Activated CD8-positive, alpha-beta memory T cell treated with anti-CD3 and anti-CD28 coated beads for 48 hours (primary cell): ENCODE measurements at places on chromosomes 1 and 21.
A peak's percentile ranks its signal among the peaks of the same experiment; 100 is the strongest.

DNA sequence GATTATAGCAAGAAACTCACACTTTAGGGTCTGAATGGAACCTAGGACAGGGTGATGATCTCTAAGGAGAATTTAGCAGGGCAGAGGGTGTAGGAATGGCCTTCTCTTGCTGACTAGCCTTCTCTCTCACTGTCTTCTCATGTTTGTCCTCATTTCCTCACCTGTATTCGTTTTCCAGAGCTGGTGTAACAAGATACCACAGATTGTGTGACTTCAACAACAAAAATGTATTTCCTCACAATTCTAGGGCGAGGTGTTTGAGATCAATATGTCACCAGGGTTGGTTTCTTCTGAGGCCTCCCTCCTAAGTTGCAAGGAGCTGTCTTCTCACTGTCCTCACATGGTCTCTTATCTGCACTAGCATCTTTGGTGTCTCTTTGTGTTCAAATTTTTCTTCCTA is 177.9 kb upstream of the C1orf87 start:
- no peak for DNase-seq

DNA sequence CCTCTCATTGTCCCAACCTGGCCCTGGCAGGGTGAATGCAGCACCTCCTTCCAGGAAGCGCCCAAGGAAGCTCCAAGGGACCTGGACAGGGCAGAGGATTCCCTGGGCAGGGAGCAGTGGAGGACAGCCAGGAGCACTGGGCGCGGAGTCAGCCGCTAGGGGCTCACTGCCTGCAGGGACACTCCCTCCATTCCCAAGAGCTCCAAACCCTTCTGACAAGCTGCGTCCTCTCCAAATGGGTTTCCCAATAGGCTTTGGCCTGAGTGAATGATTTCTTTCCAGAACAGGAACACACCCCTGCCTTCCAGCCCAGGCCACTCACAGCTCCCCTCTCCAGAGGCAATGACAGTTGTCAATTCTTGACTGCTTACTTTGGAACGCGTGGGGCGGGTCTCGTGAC is 128.5 kb upstream of the EDN2 start:
- DNase-seq, result no peak

GRCh38 chr1:206952171-206952570 is 5.9 kb upstream of the PIGR start:
- no peak for DNase-seq

GRCh38 chr1:29583727-29584126 is 347.4 kb downstream of the PTPRU start:
- no peak for DNase-seq

- DNase-seq, result no peak
Observed at GRCh38 chr1:162373541-162374260, 3.0 kb downstream of the SPATA46 start.

GRCh38 chr1:197424380-197424779 is 156.3 kb downstream of the CRB1 start:
- DNase-seq, result no peak

- DNase-seq, result no peak
Observed at GRCh38 chr1:47942240-47942629, 55.0 kb downstream of the TRABD2B start.

GRCh38 chr1:90384193-90384592 is 332.9 kb downstream of the BARHL2 start:
- no peak for DNase-seq

GRCh38 chr1:79252598-79252997 is 246.1 kb upstream of the ADGRL4 start:
- DNase-seq, result no peak

- no peak for DNase-seq
Observed at GRCh38 chr1:72284084-72284347, 1.7 kb upstream of the NEGR1 start.

GRCh38 chr1:225430301-225430700 is 2.5 kb upstream of the LBR start:
- DNase-seq, result no peak

DNA sequence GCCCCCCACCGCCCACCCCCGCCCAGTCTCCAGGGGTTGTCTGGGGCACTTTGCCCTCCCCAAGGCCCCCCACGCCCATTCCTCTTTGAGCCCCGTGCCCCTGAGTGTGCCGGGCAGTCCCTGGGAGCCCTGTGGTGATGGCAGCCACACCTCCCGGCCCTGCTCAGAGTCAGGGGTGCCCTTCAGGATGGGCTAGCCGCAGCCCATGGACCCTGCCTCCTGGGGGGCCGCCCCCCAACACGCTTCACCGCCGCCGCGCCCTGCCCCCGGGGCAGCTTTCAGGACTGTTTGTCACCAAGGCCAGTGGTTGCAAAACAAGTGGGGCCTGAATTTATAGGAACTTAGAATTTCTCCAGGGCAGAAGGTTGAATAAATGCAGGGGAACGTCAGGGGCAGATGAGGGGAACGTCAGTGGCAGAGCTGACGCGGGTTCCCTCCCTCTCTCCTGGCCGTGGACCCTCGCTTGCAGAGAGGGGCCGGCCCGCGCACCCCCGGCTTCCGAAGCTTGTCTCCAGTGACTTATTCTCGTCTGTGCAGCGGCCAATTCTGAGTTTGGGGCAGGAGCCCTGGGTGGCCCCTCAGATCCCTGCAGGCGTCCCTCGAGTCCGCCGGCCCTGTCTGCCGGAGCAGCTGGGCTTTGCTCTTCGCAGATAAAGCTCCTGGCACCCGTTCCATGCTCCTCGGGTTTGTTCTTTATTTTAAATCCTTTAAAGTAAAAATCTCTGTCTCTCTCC is 41.2 kb upstream of the ADARB1 start:
- DNase-seq, result no peak

- DNase-seq, result no peak
Observed at GRCh38 chr1:36087233-36088123, 1.2 kb upstream of the ADPRS start.

DNA sequence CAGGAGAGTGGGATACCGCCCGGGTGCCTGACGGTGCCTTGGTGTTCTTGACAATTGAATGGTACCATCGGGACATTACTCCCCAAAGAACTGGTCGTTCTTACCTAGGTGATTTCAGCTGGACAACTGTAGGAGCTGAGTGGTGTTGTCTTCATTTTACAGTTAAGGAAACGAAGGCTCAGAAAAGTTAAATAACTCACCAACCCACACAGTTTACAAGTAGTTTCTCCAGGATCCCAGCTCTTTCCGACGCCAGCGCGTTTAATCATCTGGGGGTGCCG is 1.6 kb downstream of the PIK3CD start:
- DNase-seq, result no peak

DNA sequence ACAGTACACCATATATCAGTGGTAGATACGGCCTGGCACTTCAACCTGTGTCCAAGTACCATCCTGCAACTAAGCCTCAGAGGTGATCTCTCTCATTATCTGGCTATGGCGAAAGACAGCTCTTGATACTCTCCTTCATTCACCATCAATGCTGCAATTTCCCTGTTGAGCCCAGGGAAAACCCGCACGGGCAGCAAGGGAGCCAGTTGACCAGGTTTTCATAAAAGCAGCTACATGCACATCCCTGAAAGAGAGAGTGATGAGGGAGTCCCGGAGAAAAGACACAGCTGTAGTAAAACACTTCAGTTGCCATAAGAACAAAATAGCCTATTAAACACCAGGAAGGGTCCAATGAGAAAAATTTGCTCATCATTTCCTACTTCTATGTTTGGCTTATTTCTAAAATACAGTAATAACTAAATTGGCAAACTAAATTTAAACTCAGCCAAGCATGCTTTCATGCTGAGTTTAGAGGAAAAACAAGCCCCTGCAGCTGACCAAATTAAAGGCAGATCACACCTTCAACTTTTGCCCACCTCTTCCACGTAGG is 68.3 kb downstream of the CAPZB start:
- no peak for DNase-seq

DNA sequence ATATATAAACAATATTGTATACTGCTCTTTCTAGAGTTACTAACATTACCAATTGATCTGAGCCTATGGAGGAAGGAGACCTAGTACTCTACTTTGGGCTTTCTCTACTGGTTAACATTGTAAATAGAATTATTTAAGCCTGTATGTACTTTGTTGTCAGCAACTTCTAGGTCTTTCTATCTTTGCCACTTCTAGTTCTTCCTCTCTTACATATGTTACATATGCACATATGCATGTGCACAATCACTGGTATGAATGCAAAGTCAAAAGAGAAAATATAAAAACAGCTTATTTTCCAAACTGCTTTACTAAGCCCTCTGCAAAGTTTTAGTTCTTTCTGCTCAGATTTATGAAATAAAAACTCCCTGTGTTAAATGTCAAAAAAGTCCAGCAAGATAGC is 84.3 kb downstream of the PTPRC start:
- DNase-seq, result no peak

DNA sequence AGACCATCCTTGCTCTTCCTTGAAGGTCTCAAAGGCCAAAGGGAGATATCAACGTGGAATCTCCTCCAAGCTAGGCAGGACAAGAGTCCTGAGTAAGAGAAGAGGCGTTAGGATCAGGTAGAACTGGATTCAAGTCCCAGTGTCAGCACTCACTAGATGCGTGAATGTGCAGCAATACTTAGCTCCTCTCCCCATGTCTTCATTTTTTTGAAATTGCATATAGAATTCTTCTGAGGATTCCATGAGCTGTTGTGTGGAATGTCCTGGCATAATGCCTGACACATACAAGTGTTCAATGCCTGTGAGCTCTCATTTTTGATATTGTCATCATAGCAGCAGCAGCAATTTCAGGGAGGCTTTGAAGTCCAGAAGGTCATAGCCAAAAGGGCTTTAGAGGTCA is 333.2 kb downstream of the KCNH1 start:
- DNase-seq, result no peak

DNA sequence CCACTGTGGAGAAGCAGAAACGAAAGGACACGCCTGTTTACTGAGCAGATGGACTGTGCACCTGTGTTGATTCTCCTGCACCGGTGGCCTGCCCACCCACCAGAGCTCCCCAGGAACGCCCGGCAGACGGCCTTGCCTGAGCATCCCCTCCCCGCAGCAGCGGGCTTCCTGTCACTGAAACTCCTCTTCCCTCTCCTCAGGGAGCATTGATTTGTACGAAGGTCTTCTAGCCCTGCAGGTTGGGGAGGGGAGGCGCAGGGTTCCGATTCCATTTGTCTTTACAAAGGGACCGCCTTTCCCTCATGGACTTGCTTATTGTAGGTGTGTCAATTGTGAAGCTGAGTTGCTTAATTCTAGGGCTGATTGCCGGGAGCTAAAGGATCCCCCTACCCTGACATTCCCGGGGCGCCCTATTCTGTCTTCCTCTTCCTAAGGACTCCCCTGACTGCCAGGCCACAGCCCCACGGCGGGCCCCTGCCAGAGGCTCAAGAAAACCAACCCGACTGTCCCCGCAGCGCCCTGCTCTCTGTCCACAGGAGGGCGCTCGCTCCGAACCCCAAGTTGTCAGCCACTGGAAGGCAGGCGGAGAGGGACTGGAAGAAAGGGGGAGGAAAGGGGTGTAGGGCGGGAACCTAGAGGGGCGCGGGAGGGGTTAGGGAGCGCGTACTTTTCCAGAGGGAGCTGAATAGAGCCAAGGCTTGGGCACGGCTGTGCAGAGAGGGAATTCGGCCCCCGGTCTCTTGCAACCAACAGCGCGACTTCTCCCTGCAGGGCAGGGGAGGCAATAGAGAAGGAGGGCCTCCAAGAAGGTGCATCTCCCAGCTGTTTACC is 2.8 kb downstream of the S100A6 start:
- peak; percentile 60 for DNase-seq

- peak; percentile 19 for DNase-seq
Observed at GRCh38 chr1:58755468-58755872, 28.4 kb downstream of the JUN start.

DNA sequence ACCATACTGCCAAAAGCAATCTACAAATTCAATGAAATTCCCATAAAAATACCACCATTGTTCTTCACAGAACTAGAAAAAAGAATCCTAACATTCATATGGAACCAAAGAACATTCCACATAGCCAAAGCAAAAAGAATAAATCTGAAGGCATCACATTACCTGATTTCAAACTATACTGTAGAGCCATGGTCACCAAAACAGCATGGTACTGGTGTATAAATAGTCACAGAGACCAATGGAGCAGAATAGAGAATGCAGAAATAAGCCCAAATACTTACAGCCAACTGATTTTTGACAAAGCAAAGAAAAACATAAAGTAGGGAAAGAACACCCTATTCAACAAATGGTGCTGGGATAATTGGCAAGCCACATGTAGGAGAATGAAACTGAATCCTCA is 6.2 kb upstream of the DEPDC1 start:
- no peak for DNase-seq

DNA sequence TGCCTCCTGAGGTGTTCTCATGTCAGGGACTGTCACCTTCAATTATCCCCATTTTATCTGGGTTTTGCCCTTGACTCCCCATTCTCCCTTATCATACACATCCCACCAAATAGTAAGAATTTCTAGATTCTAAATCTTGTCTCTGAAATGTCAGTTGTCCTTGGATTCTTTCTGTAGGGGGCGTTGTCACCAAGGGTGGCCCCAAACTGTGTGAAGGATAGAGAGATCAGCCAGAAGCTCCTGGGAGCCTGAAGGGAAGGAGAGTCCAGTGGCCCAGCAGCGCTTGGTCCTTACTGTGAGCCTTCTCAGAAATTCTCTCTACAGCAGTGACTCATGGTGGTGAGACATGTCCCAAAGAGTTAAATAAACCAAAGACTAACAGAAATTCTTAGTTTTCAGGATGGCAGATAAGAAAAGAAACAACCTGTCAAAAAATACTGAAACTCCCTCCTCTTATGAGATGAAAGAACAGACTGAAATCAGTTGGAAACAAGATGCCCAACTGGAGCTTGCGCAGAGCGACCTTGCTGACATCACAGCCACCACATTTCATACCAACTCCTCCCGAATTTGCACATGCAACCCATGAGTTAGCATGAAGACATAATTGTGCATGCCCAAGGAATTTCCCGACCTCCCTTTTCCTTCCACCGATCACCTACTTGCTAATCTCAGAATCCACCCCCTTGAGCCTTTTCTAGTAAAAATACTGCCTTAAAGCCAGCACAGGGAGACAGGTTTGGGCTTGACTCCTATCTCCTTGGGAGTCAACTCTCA is 109.8 kb downstream of the ELAVL4 start:
- no peak for DNase-seq

GRCh38 chr1:201459052-201459451 is 9.9 kb downstream of the PHLDA3 start:
- no peak for DNase-seq

DNA sequence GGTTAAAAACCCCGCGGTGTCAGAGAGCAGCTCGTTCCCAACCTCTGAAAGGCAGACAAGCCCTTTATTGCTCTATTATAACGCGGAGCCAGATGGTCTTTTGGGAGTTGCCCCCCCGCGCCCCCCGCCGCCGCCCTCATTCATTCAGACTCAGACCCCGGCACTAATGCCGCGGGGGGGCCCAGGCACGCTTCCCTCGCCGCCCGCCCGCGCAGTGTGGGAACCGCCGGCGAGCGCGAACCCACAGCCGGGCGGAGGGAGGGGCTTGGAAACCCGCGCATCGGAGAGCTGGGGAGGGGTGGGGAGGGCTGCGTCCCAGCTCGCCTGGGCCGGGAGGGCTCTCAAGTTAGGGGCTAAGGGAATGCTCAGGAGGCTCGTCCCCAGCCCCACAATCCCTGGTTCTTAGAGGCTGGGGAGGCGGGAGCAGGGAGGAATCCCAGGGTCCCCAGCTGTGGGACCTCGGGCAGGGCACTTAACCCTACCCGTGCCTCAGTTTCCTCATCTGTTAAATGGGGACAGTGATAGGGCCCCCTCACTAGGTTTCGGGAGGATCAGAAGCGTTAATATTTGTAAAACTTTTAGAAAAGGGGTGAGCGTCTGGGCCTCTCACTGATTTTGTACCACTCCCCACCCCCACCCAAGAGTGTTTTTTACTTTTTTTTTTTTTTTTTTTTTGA is 10.9 kb upstream of the HES5 start:
- no peak for DNase-seq

GRCh38 chr1:179883040-179883744 is 1.1 kb downstream of the TOR1AIP1 start:
- DNase-seq, result no peak
